ENCODE measurements at places on chromosomes 12 and 14. TPM values are rescaled to one million over a fixed set of nuclear protein-coding genes. Genes with fewer than 3 reads are reported as not detected.

Gene INHBC
- not detected for total RNA-seq

Gene KERA
- total RNA-seq: not detected

Gene GSG1
- not detected for total RNA-seq

Gene SMCO2
- not detected for total RNA-seq

Gene CMA1
- total RNA-seq: not detected

Gene P2RX7
- 3.4 TPM for total RNA-seq

Gene ATL1
- 5.4 TPM for total RNA-seq

Gene TAS2R13
- total RNA-seq: 3.7 TPM

Gene TPH2
- not detected for total RNA-seq

Gene NKX2-8
- total RNA-seq: not detected

Gene AMIGO2
- total RNA-seq: 5.1 TPM

Gene GPRC5D
- total RNA-seq: not detected

Gene CLEC9A
- total RNA-seq: not detected

Gene DEPDC4
- not detected for total RNA-seq

Gene CCDC184
- not detected for total RNA-seq

Gene OVCH1
- 0.22 TPM for total RNA-seq

Gene PTHLH
- total RNA-seq: 1.8 TPM

Gene PRIMA1
- total RNA-seq: 1.3 TPM

Gene HOXC13
- total RNA-seq: 1.1 TPM

Gene PLA2G1B
- not detected for total RNA-seq

Gene KRT75
- not detected for total RNA-seq

Gene SPSB2
- 4.1 TPM for total RNA-seq

Gene FBRSL1
- total RNA-seq: 5.3 TPM

Gene B3GNT4
- total RNA-seq: not detected

Gene IFNG-AS1
- total RNA-seq: 0.68 TPM

Gene DCAF4
- 16.7 TPM for total RNA-seq

Gene KLRK1
- 4.0 TPM for total RNA-seq

Gene PRICKLE1
- total RNA-seq: 8.0 TPM

All from subcutaneous adipose tissue (tissue), 4 donors.